Thymus (tissue), 14 donors: ENCODE measurements at places on chromosomes 3 and 15.

DNA sequence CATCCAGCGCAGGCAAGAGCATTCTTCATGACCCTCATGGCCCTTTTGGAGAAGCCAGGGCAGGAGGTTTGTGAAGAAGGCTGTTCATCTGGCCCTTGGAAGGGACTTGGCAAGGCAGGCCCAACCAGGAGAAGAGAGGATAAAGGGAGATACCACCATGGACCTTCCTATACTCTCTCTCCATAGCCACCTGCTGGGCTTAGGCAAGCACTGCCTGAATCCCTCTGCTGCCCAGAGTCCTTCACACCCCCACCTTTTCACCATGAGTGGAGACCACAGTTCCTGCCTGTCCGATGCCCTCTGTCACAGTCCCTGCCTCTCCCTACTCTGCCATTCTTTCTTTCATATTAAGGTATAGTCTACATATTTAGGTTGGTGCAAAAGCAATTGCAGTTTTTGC lies 10.6 kb upstream of the SFMBT1 start:
- no peak for DNase-seq

DNA sequence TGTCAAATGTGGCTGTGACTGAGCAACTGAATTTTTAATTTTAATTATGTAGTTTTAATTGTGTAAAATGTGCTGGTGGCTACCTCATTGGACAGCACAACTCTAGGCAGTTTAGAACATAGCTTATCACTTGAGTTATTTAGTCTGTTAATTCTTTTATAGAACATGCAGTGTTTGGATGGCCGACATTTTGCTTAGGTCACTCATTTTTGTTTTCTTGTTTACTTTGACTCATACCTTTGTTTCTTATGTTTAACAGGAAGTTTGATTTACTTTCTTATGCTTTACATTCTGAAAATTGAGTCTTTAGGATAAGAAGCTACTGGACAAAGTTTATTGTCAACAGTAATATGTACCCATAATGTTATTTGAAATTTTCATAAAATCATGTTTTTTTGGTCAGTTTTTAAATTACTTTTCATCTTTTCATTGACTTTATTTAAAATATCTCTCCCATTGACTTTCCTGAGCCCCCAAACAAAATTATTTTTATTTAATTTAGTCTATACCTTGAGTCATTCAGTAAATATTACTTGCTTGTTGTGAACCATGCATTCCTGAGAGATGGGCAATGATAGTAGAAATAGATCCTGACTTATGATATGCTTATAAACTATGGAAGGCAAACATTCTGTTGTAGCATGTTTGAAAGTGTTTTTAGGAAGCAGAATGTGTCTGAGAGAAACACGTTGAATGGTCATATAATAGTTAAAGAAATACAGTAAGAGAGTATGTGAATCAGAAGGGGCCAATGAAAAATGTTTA lies 60.6 kb downstream of the TCF12 start:
- no peak for DNase-seq

- DNase-seq: no peak
Measured at GRCh38 chr3:11539218-11539617, 104.5 kb downstream of the VGLL4 start.

GRCh38 chr3:15171096-15171495 lies 35.0 kb upstream of the CAPN7 start:
- no peak for DNase-seq

GRCh38 chr15:73990250-73991005 lies 1.7 kb downstream of the STOML1 start:
- DNase-seq: no peak

DNA sequence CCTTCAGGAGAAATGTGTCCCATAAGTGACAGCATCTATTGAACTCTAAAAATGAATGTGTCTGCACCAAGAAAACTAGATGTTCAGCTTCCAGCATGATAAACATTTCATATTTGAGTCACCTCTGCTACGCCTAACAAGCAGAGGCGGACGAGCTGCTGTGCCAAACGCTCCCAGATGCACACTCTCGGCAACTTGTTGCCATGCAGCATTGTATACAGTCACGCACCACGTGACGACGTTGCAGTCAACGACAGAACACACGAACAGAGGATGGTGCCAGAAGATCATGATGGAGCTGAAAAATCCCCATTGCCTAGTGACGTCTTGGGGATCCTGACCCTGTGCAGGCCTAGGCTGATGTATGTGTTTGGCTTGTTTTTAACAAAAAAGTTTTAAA lies 137.5 kb downstream of the XXYLT1 start:
- DNase-seq: no peak
